ENCODE measurements at places on chromosomes 13 and 19.

GRCh38 chr13:95643936-95644598 is 439 bp downstream of the DZIP1 start:
- DNase-seq = peak; percentile 61

DNA sequence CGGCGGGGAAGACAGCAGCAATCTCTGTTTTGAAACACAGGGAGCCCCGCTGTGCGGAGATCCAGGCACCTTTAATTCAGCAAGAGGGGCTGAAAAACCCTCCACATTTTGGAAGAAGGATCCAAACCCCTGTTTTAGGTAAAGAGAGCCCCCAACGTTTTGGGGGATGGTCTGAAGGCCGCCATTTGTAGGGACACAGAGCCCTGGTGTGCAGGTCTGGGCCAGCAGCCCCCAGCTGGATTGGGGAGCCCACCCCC is 3.5 kb upstream of the HOOK2 start:
- no peak for DNase-seq

- no peak for DNase-seq
Measured at GRCh38 chr19:31173991-31174390, 175.2 kb downstream of the TSHZ3 start.

- no peak for DNase-seq
Measured at GRCh38 chr19:748274-748598, 2.7 kb upstream of the MISP start.

DNA sequence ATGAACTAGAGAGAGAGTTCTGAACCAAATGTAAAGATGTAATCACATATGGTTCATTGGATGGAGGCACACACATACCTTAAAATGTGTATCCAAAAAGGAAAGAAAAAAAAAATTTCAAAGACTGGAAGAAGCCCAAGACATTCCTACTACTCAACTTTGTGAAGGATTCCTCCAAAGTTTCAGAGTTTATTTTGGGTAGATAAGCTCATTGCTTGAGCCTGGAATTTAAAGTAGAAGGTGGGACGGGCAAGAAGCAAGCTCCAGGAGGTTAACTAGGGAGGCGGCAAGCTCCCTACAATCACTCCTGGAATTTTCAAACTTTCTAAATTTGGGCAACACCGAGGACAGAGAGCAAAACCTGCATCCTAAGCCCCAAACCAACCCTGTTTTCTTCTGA is 1.9 kb downstream of the TSHZ3 start:
- no peak for DNase-seq

DNA sequence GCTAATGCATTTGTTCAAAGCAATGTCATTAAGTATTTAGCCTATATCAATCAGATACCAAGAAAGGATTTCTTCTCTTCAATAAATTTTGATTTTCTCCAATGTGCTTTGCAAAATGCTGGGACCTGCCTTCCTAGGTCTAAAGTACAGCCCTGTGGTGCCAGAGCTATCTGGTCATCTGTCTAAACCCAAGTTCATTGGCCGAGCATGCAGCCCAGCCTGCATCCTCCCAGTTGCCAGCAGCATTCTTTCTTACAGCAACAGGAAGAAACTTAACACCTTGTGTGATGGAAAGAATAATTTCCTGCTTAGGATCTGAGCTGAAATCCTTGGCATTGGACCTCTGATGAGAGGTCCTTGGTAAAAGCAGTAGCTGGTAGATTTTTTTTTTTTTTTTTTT is 310.0 kb downstream of the RBM26 start:
- DNase-seq = no peak

- DNase-seq = no peak
Measured at GRCh38 chr13:60080850-60081249, 82.9 kb downstream of the DIAPH3 start.

GRCh38 chr19:34502582-34503411 is 21.2 kb downstream of the WTIP start:
- DNase-seq = no peak

DNA sequence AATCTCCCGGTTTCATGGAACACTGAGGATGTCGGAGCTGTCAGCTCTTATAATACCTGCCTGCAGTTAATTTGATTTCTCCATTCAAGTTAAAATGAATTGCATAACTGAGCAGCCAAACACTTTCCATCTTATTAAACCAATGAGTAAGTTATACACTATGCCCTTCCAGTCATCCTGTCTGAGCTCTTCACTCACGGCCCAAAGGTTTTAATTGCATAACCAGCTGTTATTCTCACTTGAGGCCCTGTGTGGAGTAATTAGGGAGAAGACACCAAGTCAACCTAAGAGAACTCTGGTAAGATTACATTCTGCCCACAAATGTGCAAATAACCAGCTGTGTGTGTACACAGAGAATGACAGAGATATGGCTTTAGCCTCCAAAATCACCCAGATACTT is 303.5 kb downstream of the TBC1D4 start:
- DNase-seq = no peak

GRCh38 chr13:51945149-51945548 is 66.1 kb downstream of the ATP7B start:
- DNase-seq = no peak

GRCh38 chr13:74115133-74115532 is 19.1 kb downstream of the KLF12 start:
- no peak for DNase-seq

GRCh38 chr19:4576016-4576933 is 16.8 kb upstream of the SEMA6B start:
- DNase-seq = peak; percentile 84

DNA sequence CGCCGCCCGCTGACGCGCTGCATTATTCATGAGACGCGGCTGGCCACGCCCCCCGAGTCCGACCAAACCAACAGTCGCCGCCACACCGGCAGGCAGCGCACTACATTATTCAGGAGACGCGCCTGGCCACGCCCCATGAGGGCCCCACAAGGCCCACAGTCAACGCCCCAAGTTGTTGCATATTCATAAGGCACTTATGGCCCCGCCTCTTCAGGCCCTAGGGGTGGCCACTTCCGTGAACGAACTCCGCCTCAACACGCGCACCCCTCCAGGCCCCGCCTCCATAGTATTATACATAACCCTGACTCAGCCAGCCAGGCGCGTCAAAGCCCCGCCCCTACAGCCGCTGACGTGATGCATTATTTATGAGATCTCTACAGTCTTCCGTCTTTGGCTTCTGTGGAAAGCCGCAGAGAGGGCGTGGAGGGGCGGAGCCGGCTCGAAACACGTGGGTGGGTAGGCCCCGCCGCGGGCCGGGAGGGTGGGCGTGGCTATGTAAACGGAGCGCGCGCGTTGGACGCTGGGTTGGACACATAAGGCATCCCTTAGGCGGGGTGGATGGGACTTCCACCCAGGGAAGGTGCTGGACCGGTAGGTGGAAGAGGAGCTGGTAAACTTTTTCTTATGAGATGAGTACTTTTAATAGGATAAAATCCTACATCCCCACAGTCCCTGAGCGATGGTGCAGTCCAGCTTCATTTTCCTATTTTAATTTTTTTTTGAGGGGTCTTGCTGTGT is 423 bp upstream of the ELL start:
- DNase-seq = peak; percentile 100

DNA sequence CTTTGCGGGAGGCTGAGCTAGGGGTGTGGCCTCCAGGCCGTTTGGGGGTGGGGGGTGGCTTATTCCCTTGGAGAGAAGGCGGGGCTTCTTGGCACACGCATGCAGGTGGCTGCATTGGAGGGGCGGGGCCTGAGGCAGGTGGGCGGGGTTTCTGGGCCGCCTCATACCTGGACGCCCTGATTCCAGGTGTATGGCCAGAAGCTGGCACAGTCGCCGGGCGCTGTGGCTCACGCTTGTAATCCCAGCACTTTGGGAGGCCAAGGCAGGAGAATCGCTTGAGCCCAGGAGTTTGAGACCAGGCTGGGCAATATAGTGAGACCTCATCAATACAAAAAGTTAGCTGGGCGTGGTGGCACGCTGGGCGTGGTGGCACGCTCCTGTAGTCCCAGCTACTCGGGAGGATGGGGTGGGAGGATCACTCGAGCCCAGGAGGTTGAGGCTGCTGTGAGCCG is 7.8 kb downstream of the ABCA7 start:
- DNase-seq = no peak

- no peak for DNase-seq
Measured at GRCh38 chr13:112947796-112948195, 21.2 kb upstream of the MCF2L start.

GRCh38 chr13:91632086-91632485 is 233.7 kb downstream of the GPC5 start:
- DNase-seq = no peak

GRCh38 chr13:113637262-113638160 is 20.5 kb downstream of the ATP4B start:
- peak; percentile 3 for DNase-seq

DNA sequence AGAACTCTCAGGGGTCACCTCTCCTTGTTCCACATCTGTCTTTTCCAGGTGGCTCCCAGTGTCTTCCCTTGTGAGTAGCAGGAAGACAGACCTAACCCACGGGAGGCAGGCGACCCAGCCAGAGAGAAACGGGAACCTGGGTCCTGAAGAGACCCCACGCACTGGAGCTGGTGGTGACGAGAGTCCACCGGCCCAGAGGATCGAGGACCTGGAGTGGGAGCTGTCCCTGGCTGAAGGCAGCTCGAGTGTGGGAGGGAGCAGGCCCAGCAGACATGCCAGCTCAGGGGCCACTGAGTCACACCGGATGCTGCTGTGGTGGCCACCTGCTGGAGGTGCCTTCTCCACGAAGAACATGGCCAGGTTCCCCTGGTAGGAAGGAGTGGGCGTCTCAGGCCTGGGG is 66.5 kb upstream of the ATP12A start:
- DNase-seq = no peak

GRCh38 chr13:111468037-111468959 is 147.9 kb downstream of the TEX29 start:
- DNase-seq = no peak

Data from BE2C (cell line).